NCI-H526 (cell line): ENCODE measurements at places on chromosomes 3 and 15.

DNA sequence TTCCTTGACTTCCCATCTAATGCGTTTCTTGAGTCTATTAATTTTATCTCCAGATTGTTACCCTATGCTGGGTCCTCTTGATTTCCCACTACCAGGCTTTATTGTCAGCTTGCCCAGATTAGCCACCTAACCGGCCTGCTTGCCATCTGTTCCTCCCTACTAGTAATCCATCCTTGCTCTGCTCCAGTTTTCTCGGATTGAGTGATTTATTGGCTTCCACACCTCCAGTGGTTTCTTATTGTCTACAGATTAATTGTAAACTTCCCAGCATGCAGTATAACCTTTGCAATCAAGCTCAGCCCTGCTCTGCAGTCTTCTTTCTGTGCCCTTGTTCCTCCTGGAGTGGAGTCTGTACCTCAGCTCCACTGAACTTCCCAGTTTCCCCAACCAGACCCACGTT lies 63.4 kb downstream of the ARHGEF26 start:
- no peak for DNase-seq

DNA sequence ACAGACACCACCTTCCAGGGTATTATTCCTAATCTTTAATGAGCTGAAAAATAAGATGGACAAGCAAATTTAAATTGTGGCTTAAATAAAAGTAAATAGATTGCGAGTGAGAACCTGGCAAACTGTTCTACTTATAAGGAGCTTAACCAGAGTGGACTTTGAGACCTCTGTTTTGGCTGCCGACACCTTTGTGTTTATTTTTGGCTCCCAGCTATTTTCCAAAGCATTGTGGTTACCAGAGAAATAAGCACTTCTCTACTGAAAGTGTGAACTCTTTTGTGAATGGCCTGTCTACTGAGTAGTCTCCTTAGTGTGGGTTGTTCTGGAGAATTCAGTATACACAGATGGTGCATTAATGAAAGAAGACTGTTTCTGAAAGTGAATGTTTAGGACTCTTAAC lies 109.4 kb downstream of the ATP8B4 start:
- DNase-seq, result no peak

DNA sequence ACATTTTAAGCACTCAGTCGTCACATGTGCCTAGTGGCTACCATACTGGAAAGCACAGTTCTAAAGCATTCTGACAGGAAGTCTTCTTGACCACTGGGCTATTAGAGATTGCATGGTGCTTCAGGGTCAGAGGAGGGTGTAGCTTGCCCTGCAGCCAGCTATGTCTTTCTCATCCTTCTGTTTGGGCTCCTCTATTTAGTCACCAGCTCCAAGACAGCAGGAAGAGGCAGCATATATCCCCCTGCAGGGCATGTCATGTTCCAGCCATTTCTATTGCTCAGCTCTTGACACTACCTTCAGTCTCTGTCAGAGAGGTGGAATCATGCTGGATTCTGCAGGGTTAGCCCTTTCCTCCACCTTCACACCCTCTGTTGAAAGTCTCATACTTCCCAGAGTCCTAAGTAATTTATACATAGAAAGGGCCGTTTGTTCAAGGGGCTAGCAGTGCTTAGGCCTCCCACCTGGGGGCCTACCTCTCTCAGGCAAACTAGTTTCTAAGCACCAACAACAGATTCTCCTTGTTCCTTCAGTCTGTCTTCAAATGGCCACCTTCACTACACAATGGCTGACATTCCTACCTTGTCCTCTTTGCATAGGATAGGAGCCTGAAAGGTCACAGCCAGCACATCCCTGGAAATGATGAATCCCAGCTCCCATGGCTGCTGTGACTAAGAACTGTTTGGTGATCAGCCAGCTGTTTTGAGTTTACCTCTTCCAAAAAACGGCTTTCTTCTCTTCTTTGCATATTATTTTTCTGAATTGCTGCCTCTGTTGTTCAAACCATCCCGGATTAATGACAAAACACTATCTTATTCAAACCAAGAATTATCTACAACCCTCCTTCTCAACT lies 115.7 kb upstream of the BFSP2 start:
- DNase-seq, result no peak

- no peak for DNase-seq
Measured at GRCh38 chr3:170745211-170745718, 124.7 kb downstream of the RPL22L1 start.

DNA sequence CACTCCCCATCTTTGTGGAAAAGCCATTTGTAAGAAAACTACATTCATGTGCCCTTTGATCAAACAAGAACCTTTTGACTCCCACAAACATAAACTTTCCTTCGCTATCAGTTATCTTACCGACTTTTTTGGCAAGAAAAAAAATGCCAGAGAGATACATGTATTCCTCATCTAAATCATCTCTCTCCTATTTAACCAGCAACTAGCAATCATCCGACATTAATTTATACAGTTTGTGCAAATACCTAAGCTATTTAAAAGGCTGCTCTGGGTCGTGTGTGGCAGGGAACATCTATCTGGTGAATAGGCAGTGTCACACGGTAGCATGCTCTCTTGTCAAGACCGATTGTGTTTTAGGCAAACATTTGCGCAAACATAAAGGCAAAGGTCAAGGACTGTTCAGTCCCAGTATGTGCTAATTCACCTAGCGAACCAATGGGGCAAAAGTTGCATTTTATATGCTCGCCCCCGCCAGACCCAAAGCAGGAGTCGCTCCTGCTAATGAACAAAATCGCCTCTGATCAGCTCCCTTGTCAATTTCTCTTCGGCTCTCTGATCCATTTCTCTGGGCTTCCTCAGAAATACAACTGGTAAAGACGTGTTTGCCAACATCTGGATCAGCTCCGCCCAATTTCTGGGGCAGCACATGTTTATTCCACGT lies 37.7 kb downstream of the ZIC4 start:
- no peak for DNase-seq

- no peak for DNase-seq
Measured at GRCh38 chr3:59772416-59773408, 722.9 kb upstream of the CFAP20DC start.

DNA sequence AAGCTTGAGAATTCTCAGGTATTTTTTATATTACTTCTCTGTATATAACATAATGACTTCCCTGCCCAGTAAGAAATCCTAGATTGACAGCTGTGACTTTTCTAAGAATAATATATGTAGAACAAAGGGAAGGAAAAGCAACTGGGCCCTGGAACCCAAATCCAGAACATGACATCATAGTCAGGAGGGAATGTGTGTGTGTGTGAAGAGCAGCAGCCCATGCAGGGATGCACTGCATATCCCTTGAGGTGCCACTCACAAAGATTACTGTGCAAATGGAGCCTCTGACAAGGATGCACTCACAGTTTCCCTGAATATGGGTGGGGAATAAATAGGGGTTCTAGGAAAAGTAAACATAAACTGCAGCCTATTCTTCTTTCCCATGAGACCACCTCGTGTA lies 279.5 kb downstream of the NEK10 start:
- DNase-seq, result no peak

- no peak for DNase-seq
Measured at GRCh38 chr15:49721091-49721490, 100.2 kb downstream of the DTWD1 start.
